Pancreas (tissue), 10 donors: ENCODE measurements at places on chromosomes 7 and 10. TPM values are rescaled to one million over a fixed set of nuclear protein-coding genes. Genes with fewer than 3 reads are reported as not detected.

SFTPA1 gene
- not detected for total RNA-seq

GRCh38 chr7:150926066-150926465 lies 52.1 kb downstream of the KCNH2 start:
- H3K27me3 ChIP-seq = no peaks in the 10 kb centered on the region
- no peak for DNase-seq
- H3K36me3 ChIP-seq = no peaks in the 10 kb centered on the region
- H3K27ac ChIP-seq = no peak overlapping the region
- no peak overlapping the region for H3K4me3 ChIP-seq
- H3K4me1 ChIP-seq = no peaks in the 10 kb centered on the region

- H3K36me3 ChIP-seq = no peaks in the 10 kb centered on the region
- no peaks in the 10 kb centered on the region for H3K4me1 ChIP-seq
- H3K27me3 ChIP-seq = no peaks in the 10 kb centered on the region
- H3K27ac ChIP-seq = no peak overlapping the region
- DNase-seq = no peak
- no peak overlapping the region for H3K4me3 ChIP-seq
Measured at GRCh38 chr7:552868-553635, 33.4 kb upstream of the PDGFA start.

DNA sequence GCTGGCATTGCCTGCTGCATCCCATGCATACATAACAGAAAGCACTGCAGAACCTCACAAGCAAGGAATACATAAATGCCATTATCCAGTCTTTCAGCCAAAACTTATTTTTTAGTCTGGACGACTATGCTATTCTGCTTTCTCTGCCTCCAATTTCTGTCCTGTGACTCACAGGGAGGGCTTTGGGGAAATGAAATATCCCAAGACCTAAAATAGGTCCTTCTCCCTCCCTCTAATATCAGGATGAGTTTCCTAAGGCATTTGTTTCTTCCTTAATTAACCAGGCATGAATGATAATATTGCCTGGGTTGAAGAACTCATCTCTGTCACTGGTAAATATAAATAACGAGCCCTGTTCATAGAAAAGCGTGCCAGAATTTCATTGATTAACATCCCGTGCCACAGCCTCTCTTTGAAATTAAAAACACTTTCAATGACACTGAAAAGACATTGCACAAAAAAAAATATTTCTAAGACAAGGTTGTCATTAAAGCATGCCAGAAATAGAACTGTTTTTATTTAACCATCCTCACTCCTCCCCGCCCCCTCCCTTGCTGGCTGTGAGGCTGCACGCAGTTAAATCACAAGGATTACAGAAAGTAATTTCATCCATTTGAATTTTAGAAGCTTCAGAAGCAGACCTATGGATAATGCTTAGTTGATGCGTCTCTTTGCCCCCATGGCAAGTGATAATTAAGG lies 103.0 kb upstream of the ANKRD1 start:
- no peaks in the 10 kb centered on the region for H3K36me3 ChIP-seq
- no peaks in the 10 kb centered on the region for H3K4me1 ChIP-seq
- no peaks in the 10 kb centered on the region for H3K27me3 ChIP-seq
- no peak overlapping the region for H3K4me3 ChIP-seq
- no peak overlapping the region for H3K27ac ChIP-seq

DNA sequence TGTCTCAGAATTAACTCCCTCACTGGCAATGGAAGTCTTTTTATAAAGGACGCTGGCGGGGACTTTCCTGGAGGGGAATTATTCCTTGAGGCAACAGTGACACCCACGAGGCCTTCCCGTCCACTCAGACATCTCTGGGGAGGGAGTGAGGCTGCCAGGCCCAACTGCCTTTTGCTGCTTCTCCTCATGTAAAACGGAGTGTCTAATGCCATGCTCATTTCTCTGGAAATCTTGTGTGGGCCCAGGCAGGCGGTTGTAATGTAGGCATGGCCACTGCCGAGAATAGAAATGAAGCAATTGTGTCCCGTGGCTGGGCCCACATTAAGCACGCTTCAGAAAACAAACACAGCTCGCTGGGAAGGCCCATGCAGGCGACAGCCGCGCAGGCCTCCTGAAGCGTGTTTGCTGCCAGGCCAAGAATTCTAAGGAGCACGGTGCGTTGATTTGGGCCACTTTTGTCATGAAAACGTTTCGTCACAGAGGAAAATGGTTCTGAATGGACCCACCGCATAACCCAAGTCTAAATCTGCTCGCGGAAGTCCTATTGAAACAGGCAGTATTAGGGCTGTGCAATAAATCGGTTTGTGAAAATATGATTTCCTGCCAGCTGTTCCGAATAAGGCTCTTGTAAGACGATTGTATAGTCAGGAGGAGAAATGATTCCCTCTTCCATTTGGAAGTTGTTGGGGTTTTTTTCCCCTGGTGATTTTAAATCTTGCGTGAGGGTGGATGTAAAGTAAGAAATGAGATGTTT lies 104.2 kb upstream of the CHST15 start:
- H3K4me1 ChIP-seq = no peaks in the 10 kb centered on the region
- H3K27me3 ChIP-seq = peaks cover 3% of the 10 kb centered on the region
- H3K4me3 ChIP-seq = no peak overlapping the region
- H3K27ac ChIP-seq = no peak overlapping the region
- no peak for DNase-seq
- H3K36me3 ChIP-seq = no peaks in the 10 kb centered on the region

DNA sequence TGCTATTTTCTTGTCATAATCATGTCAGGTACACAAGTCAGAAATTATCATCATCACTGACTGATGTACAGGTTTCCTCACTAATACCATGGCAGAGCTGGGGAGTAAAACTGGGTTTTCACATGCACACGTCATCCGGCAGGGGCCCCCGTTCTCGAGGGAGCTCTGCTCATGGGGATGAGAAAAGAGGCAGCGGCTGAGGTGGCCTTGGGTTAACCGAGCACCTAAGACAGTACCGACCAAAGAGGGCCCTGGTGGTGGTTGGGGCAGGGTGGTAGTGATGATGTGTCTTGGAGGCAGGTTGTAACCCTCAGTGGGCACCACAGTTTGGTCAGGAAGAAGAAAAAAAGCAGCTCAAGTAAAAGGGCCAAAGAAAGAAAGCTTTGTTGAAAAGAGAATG lies 12.1 kb upstream of the TRPV6 start:
- no peak overlapping the region for H3K27ac ChIP-seq
- H3K4me1 ChIP-seq = no peaks in the 10 kb centered on the region
- no peaks in the 10 kb centered on the region for H3K36me3 ChIP-seq
- DNase-seq = no peak
- H3K4me3 ChIP-seq = no peak overlapping the region
- H3K27me3 ChIP-seq = no peaks in the 10 kb centered on the region

PON3 gene
- 2.4 TPM for total RNA-seq

CDH23 gene
- 3.4 TPM for total RNA-seq
